A549 (cell line): ENCODE measurements at places on chromosomes 3 and 15. TPM values are rescaled to one million over a fixed set of nuclear protein-coding genes. Genes with fewer than 3 reads are reported as not detected.

The OXSR1 gene
- polyA plus RNA-seq, result 28.0 to 30.2 TPM (median 28.8 TPM) in 3 replicates

The FSD2 gene
- 0.01 TPM in 1 of 3 replicates, not detected in the others for polyA plus RNA-seq

- no peak for DNase-seq
Measured at GRCh38 chr3:112470788-112471187, 28.5 kb downstream of the BTLA start.

DNA sequence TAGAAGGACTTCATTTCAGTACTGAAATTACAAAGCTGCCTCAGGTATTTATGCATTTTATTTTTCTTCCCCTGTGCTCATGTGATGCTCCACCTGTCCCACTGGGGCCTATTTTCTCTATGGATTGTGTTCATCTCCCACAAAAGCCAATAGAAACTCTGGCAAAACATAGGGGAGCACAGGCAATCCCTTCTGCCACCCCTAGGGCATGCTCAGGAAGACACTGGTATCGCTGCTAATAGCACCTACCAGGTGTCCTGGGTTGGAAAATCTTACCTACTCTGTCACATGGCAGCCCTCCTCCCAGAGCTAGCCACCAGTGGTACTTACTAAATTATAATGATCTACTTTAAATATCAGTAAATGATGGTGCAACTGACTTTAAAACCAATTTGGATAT, 427.4 kb downstream of the FGF12 start:
- no peak for DNase-seq

- no peak for DNase-seq
Measured at GRCh38 chr3:78689378-78689777, 1078.4 kb downstream of the ROBO1 start.

DNA sequence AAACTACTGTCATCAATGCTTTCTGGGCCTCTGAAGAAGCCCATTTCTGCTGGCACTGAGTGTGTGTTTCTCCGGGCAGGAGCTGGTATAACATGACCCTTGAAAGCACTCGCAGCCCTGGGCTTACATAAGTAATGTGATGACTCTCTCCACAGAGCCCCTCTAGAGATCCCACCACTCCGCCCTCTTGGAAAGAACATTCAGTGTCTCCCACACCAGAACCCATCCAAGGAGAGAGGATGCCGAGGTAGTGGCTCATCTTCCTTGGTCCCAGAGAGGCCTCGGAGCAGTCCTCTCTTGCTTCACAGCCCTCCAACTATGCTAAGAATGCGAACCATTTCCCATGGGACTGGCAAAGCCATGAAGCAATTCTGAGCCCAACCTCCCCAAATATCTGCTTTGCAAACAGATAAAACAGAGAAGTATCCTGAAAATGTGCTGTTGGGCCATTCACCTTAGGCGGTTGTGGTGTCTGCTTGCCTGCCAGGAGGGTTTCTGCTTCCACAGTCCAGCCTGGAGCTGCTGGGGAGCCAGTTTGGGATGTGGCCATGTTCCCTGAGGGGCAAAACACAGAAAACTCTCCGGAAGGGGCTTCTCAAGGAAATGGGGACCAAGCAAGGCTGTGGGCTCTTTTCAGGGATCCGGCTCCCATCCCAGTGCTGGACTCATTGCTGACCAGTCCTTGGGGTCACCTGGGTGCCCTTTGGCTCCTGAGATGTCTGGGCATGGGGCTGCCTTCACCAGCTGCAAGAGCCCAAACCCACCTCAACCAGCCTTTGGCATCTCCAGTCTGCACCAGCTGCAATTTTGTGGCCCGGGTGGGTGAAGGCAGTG, 47.3 kb downstream of the AMOTL2 start:
- DNase-seq, result no peak

DNA sequence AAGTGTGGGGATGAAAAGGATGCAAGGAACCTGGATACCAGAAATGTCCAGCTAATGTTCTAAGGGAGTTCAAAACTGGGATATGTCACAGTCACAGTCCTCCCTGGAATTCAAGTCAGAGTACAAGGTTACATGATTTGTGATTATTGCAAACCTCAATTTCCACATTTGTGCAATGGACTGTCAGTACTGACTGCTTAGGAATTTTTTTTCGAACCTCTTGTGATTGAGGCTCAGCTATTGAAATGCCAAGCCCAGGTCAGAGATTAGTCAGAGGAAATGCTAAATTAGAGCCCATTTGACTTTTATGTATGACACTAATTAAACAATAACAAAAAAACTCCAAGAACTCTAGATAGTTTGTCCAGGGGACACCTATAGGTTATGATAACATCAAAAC, 210.2 kb downstream of the THSD4 start:
- no peak for DNase-seq

DNA sequence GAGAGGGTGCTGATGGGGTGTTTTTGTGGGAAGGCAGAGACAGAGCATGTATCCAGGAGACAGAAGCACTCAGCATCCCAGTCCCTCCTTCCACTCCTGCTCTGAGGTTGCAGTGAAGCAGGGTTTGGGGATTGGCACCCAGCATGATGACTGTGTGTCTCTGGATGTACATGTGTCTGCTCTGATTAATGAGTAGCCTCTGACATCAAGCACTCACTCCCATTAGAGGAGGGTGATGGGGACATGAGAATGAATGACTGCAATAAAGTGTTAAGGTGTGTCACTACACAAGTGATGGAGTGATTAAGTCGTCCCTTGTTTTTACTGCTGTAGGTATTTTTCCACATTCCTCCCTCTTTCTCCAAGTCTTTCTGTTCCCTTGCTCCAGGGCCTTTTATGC, 9.6 kb upstream of the MYZAP start:
- no peak for DNase-seq

DNA sequence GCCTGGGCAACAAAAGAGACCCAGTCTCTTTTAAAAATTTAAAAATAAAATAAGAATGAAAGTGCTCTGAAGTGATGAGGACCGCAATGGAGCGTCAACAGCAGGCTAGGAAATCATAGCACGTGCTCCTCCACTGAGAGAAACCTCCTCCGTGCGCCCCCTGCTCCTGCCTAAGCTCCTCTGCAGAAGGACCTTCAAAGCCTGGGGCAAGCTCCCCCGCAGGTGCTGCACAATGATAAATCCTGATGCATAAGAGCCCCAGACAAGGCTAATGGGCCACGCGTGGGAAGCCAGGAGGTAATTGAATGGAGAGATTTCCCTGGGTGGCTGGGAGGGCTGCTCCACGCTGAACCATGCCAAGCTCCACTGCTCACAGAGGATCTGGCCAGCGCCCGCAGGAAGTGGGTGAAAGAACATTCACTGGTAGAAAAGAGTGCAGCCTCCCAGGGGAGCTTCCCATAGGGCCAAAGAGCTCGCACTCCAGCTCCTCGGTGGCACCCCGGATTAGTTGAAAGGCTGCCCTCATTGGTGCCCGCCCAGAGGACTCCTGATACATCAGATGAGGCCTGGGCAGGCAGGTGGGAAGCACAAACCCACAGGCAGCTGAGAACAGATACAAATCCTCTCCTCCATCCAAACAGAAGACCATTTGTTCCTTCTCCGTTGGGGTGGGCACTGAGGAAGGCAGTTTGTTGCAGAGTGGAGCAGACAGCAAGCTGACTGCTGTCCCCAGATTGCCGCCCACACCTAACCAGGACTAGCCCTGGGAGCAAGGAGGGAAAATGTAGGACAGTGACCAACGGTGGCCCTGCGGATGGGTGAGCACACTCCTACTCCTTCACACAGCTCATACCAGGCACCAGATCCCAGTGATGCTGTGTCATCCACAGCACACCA, 52.5 kb downstream of the CPN2 start:
- no peak for DNase-seq

- no peak for DNase-seq
Measured at GRCh38 chr3:163327086-163327485, 1751.2 kb downstream of the SI start.

GRCh38 chr3:124364317-124365020, 365.8 kb upstream of the UMPS start:
- DNase-seq, result no peak

DNA sequence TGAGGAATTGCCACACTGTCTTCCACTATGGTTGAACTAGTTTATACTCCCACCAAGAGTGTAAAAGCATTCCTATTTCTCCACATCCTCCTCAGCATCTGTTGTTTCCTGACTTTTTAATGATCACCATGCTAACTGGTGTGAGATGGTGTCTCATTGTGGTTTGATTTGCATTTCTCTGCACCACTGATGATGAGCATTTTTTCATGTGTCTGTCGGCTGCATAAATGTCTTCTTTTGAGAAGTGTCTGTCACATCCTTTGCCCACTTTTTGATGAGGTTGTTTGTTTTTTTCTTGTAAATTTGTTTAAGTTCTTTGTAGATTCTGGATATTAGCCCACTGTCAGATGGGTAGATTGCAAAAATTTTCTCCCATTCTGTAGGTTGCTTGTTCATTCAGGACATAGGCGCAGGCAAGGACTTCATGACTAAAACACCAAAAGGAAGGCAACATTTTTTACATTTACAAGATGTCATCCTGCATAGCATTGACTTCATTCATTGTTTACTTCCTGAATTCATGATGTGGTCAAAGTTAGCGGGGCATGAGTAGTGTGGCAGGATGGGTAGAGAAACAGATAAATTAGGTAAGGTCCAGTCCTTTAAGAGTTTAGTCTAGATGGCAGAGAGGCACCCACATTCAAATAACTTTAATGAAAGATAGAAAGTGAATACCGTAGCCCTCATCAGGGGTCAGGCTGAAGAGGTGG, 45.1 kb upstream of the LPP start:
- no peak for DNase-seq

- DNase-seq, result no peak
Measured at GRCh38 chr15:100948430-100948762, 29.2 kb downstream of the LRRK1 start.

GRCh38 chr3:193229851-193230420, 11.1 kb upstream of the PLAAT1 start:
- no peak for DNase-seq

- peak; percentile 9 for DNase-seq
Measured at GRCh38 chr15:48965972-48966371, 2.3 kb upstream of the SHC4 start.
